ENCODE measurements at places on chromosomes 5 and 9.

- DNase-seq: no peak
Observed at GRCh38 chr5:127223256-127223974, 67.2 kb upstream of the MEGF10 start.

DNA sequence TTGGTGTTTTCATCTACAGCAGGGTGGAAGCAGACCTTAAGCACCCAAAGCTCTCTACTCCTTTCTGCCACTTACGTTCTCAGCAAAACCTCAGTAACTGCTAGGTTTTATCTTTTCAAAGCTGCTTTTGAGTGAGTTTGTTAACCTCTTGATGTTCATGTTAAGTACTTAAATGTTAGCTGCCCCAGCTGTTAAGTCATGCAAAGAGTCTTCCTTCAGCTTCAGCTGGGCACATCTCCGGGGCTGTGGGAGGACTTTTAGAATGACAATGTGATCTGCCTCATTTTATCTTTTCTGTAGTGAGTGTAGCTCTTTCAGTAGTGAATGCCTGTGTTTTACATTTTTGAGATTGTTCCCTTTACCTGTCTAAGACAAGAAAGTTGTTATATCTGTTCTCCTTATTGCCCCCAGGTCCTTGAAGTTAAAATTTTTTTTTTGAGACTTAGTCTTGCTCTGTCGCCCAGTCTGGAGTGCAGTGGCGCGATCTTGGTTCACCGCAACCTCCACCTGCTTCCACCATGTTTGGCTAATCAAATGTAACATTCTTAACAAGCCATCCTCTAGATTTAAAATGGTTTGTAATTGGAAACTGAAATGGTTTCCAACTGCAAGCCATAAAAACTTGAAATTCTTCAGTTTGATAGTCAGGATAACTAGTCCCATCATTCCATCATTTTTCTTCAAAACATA, 19.6 kb downstream of the KDM4C start:
- no peak for DNase-seq

- DNase-seq: no peak
Observed at GRCh38 chr9:135002802-135003201, 84.7 kb upstream of the OLFM1 start.

DNA sequence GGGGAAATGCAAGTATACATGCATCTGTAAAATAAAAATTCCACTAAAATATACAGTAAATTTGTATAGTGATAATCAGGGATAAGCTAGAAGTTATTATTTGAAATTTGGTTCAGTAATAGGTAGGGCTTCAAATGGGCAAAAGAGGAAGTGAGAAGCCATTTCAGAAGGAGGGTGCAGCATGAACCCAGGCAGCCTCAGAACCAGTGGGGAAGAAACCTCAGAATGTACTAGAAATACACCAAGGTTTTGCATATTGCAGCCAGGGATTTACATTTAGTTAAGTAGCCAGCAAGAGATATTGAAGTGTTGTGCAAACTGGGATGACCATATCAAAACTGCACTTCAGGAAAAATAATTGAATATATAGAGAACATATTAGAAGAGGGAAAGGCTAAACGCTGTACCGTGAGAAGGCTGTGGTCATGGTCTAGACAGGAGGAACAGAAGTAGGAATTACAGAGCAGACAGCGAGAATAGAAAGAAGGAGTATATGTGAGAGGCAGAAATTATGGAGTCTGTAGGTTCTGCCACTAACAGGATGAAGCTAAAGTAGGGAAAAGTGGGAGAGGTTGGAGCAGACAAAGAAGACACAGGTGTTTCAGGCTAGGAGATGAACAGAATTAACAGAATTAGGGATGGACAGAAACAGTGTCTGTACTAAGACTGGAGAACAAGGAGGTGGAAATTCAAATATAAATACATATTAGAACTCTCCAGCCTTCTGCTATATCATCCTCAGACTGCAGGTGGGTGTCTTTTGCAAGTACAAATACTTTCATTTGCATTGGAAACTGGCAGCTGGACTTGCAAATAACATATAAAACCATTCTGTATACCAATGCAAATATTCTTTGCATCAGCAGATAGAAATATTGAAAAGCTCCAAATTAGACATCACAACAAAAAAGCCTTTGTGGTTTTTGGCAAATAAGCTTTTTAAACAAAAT, 335.6 kb downstream of the ZNF608 start:
- DNase-seq: no peak

DNA sequence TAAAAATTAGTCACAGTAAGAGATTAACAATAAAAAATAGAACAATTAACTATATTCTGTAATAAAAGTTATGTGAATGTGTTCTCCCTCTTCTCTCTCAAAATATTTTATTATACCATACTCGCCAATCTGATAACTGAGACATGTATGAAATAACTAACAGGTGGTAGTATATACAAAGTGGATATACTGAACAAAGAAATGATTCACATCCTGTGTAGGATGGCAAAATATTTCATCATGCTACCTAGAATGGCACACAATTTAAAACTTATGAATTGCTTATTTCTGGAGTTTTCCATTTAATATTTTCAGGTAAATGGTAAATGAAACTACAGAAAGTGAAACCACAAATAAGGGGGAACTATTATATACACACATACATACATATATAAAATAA, 152.5 kb downstream of the RNF180 start:
- no peak for DNase-seq

- no peak for DNase-seq
Observed at GRCh38 chr9:130174920-130175321, 2.7 kb downstream of the NCS1 start.

GRCh38 chr5:151318850-151319732, 15.5 kb upstream of the SLC36A3 start:
- DNase-seq: no peak

- DNase-seq: no peak
Observed at GRCh38 chr5:127306036-127306435, 15.4 kb downstream of the MEGF10 start.

DNA sequence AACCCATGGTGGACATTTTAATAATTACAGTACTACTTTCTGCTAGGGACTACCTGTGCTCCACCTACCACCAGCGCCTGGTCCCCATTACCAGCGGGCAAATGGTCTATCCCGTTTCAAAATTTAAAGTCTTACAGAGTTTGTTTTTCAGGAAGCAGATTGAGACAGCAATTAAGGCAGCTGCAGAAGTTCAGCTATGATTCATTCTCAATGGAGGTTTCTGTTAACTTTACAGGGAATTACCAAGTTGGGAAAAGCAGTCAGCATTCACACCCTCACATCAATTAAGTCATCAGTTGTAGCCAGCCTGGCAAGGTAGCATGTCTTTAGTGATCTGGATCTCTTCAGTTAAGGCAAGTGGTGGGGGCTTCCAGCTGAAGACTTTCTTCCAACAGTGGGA, 410.6 kb upstream of the DAB2 start:
- no peak for DNase-seq

- DNase-seq: no peak
Observed at GRCh38 chr5:35656721-35657120, 39.1 kb downstream of the SPEF2 start.

DNA sequence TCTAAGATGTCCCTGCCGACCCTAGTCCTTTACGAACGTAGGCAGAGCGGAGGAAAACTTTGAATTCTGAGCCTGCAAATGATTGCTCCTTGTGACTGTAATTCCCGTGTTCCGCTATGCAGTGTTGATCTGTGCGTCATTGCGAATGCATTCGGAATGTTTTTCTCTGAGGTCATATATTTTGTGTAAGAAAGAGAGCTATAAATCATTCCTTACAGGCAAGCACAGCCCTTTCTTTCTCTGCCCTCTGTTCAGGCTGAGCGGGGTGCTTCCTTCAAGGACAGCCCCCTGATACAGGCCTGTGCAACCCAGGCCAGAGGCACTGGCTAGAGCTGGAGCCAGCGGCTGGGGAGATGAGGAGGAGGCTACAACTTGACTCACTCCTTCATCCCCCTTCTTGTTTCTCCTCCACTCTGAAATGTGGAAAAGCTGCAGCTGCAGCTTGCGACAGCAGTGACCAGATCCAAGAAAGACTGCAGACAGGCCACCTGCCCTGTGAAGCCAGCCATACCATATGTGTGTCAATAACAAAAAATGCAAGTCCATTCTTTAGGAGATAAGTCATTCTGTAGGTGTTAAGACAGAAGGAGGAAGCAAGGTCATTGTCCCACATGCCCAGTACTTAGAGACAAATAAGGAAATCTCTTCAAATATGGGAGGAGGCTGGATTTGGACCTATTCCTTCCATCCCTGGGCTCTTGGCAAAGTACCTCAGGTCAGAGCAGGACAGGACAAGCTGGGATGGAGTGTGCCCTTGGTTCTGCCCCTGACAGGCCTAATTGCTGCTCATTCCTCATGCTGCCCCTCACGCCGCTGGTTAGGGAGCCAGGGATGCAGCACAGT, 345.7 kb upstream of the WWC1 start:
- DNase-seq: peak; percentile 56

DNA sequence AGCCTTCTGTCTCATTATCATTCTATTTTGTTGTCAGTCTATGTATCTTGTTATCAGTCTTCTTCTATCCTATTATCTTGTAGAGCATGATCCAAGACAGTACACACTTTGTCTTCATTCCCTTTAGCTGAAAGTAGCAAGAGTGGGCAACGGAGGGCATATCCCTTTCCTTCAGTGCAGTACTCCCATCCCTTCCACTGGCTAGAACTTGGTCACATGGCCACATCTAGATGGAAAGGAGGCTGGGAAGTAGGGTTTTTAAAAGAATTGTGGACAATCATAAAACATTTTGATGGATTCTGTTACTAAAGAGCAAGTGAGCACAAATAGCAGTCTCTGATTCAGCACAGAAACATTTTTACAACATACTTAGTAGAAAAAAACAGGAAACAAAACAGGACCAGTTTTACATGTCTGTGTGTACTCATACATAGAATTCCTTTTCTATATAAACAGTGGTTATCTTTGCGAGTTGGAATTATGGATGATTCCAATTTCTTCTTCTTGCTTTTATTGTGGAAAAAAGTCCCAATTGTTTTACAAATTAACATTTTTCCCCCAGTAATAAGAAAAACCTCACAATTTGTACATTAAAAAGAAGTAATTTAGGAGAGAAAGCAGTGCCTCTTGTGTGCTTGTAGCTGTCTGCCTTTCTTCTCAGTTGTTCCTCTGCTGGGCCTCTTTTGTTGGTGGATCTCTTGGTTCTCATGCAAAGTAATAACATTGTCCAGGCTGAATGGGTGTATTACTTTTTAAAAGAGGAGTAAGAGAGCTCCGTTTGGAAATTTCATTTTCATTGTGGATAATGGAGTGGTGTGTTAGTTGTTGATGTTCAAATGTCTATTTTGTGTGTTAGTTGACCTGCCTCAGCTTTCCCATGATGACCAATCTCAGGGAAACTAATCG, 410.9 kb upstream of the TRPC7 start:
- DNase-seq: no peak

DNA sequence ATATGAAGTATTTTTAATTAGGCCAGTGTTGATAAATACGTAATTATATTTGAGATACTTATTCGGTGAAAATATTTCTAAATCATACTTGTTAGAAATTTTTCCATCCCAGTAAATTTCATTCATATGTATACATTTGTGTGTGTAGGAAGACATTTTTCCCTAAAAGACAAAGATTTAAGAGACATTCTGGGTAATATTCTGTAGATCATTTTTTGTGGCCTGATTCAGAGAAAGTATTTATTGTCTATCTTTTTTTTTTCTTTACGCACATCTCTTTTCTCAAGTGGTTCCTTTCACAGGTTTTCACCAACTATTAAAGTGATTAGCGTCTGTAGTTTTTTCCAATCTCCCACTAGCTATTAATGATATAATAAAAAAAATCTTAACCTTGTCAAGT, 224.1 kb downstream of the MEF2C start:
- DNase-seq: no peak

DNA sequence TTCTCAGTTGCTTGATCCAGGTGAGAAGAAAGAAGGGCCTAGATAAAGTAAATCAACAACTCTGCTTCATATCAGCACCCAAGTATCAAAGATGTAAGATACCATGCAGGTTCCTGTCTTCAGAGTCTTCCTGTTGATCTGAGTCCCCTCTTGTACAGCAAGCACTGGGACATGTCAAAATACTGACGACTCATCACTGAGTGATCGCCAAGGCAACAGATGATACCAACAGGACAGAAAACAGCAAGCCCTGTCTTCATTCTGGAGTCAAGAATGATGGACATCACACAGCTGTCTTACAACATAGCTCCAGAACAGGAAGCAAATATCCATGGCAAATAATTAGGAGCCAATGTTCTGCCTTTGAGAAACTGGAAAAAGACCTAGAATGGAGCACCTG, 83.7 kb downstream of the TARS1 start:
- DNase-seq: no peak

GRCh38 chr5:159400476-159400875, 70.2 kb upstream of the IL12B start:
- no peak for DNase-seq

- DNase-seq: no peak
Observed at GRCh38 chr9:106697390-106697749, 165.6 kb upstream of the ZNF462 start.

DNA sequence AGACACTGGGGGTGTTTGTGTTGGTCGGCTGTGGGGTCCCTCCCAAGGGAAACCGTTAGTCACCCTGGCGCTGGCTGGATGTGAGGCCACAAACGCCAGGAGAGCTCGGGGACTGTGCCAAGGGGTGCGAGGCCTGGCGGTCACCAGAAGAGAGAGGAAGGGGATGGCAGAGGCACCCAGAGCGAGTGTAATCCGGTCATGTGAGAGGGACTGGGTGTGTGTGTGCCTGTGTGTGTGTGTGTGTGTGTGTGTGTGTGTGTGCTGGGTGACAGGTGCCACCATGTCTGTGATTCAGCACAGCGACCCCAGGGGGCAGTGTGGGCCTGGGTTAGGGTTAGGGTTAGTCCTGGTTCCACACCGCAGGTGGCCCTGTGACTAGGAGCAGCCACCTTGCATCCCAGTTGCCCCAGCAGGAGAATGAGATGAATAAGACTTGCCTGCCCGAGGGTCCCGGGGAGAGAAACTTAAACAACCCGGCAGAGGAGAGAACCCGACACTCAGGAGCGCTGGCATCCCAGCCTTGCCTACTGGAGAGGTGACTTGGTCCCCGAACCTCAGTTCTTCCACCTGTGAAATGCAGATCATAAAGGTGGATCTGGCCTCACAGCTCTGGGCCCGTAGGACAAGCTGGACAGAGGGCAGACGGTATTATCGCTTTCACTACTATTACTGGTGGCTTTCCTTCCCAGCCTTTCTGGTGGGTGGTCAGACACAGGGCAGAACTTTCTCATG, 1.4 kb upstream of the ADAMTSL2 start:
- DNase-seq: peak; percentile 69
